ENCODE measurements at places on chromosomes 7 and 10.

GRCh38 chr10:49361735-49362568, 33.9 kb downstream of the DRGX start:
- DNase-seq, result peak; percentile 94

DNA sequence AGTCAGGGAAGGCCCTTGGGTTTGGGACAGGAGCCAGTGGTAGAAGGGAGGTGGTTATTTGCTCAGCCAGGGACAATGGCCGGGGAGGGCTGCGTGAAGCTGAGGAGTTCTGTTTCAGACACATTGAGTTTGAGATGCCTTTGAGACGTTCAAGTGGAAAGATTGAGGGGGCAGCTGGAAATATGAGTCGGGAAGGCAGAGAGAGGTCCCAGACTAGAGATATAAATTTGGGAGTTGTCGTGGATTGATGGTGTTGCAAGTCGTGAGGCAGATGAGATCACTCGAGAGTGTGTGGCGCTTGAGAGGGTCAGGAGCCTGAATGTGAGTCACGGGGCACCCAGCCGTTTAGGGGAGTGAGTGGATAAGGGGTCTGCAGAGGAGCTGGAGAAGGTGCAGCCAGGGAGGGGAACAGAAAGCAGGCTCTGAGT, 73.3 kb downstream of the ZMIZ1 start:
- DNase-seq, result no peak

- DNase-seq, result no peak
Measured at GRCh38 chr7:74280985-74281384, 8.2 kb upstream of the CLIP2 start.

DNA sequence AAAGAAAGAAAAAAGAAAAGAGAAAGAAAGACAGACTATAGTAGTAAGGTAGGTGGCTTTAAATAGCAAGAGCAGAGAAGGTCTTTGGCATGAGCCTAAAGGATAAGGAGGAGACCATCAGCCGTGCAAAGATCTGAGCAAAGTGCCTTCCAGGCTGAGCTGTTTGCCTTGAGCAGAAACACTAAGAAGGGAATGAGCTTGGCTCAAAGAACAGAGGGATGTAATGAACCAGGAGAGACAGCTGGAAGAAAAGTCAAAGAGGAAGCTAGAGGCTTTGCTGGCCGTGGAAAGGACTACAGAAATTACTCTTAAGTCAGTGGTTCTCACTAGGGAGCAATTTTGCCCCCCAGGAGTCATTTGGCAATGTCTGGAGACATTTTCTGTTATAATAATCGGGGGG, 228.6 kb downstream of the FGFR2 start:
- DNase-seq, result no peak

GRCh38 chr7:120216947-120217346, 56.0 kb upstream of the KCND2 start:
- DNase-seq, result no peak

- peak; percentile 86 for DNase-seq
Measured at GRCh38 chr7:50662041-50662694, 97.0 kb upstream of the DDC start.

DNA sequence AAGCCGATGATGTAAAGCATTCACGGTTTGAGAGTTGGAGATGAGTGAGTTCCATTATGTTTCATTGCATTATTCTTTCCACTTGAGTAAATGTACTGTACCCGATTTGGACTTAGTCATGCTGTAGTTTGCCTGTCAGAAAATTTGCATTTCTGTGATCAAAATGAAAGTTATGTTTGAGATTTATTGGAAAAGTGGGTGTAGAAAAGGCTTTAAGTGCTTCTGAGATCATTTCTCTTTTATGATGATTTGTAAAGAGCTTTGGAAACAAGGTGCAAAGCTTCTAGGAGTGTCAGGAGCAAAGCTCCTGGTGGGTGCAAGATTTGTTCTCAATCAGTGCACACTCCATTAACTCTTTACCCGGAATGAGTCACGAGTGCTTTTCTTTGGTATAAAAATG, 204.1 kb upstream of the POM121L12 start:
- no peak for DNase-seq

GRCh38 chr10:86163522-86164173, 202.9 kb downstream of the GRID1 start:
- DNase-seq, result no peak

GRCh38 chr7:37729181-37729580, 45.6 kb downstream of the GPR141 start:
- DNase-seq, result no peak

DNA sequence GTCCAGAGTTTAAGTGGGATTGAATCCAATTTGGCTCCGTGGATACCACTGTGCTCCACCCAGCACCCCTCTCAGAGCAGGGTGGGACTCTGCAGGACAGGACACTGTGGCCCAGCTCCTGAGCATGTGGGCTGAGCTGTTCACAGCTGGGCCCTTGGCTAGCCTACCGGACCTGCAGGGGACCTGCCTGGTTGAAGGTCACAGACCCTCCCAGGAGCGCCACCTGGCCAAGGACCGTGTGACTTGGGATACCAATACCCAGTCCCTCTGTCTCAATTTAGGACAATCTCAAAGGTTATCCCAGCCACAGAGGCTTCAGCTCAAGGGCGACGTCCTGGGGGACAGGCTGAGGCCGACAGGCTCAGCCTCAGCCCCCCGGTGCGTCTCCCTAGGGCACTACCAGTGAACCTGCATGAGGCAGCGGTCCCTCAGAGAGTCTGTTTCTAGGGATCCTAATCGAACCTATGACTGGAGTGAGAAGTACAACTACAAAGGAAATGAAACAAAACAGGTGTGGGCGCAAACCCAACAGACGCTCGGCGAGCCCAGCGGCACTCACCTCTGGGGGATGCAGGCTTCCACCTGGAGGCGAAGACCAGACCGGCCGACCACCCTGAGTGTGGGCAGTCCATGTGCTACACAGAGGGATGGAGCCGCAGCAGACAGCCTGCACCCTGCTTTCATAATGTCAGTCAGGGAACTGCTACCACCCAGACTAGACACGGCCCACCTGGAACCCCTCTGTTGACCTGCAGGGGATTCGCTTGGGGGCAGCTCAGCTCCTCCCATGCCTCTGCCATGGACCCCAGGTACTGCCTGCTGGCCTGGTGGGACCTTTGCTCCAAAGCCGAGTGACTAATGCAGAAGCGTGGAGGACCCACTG, 103.7 kb downstream of the PAXIP1 start:
- no peak for DNase-seq

DNA sequence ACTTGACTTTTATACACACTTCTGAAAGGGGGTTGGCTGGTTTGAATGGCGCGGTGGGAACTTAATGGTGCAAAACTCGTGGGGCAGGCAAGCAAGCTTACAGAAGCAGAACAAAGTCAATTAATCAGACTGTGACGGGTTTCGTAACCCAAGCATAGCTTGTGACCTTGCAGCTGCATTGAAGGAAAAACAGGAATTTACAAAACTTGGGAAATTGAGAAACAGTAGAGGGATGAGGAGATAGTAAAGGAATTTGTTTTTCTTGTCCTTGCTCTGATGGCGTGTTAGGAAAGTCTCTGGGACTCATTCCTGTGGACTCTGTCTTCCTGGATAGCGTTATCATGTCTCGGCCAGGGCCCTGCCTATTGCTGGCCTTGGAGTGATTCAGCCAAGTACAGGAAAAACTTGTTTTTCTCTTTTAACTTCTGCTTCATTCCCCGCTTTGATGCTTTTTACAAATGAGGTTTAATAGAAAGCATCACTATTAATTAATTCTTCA, 220.0 kb upstream of the KCND2 start:
- peak; percentile 90 for DNase-seq

- DNase-seq, result no peak
Measured at GRCh38 chr10:34607894-34608293, 207.2 kb downstream of the PARD3 start.

DNA sequence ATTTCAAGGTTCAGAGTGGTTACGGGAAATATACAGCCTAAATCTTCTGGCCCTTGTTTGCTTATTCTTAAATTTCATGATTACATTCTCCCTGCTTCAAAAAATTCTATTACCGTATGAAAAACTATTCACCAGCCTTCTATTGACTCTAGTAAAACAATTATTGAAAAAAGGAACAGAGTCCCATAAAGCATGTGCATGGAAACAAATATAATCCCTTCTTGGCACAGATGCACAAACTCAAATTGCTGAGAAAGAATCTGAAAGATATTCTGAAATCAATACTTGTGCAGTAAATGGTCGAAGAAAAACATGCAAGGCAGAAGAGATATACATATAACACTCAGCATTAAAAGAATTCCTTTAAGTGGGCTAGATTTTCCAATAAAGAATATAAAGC, 83.6 kb downstream of the LRRN3 start:
- no peak for DNase-seq

DNA sequence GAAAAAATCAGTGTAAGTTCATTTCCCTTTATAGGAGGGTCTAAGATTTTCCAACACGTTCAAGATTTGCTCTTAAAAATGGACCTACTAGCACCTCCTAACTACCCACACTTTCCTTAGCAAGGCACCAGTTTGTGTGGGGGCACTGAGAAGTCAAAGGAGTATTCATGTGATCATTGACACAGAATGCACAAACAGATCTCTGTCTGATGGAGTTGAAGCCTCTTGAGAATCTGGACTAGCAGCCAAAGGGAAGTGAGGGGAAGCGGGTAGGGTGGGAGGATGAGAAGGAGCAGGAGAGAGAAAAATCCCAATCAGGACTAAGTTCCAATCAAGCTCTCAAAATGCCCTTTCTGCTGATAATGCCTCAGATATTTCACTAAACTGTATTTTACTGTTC, 4.1 kb downstream of the MMS19 start:
- DNase-seq, result no peak

- DNase-seq, result no peak
Measured at GRCh38 chr7:45259966-45260646, 102.5 kb downstream of the RAMP3 start.

DNA sequence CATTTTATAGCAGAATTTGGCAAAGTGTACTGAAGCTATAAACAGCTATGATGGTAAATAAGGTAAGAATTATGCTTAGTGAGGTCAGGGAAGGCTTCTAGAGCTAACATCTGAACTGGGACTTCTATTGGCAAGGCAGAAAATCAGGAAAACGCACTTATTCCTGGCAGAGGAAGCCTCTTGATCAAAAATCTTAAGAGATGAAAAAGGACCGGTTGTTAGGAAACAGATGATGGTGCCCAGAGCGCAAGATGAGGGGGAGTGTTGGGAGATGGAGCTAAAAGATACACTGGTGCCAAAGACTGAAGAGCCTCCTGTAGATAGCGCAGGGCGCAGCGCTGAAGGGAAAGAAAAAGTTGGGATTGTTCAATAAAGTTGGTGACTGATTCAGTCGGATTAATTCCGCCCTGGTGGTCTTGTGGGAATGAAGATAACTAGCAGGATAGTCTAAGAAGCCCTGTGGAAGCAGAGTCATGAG, 550 bp upstream of the CALU start:
- DNase-seq, result no peak

GRCh38 chr10:78199005-78199725, 165.5 kb downstream of the RPS24 start:
- no peak for DNase-seq

GRCh38 chr7:98562381-98562823, 54.7 kb upstream of the NPTX2 start:
- no peak for DNase-seq

- DNase-seq, result no peak
Measured at GRCh38 chr7:1312136-1313070, 79.7 kb downstream of the UNCX start.

DNA sequence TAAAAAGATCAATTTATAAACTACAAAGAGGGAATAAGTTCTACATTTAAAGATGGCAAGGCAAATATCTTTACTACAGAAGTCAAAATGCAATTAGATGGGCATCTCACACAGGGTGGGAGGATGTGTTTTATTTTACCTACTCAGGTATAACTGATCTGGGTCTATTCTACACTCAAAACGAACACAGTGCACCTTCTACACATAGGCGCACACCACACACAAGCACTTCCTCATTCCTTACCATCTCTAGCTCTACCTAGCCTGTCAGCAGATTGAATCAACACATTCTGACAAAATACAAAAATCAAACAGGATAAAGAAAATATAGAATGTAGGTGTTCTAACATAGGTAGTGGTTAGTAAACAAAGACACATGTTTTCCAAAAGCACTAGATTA, 64.8 kb downstream of the SGCE start:
- DNase-seq, result no peak

DNA sequence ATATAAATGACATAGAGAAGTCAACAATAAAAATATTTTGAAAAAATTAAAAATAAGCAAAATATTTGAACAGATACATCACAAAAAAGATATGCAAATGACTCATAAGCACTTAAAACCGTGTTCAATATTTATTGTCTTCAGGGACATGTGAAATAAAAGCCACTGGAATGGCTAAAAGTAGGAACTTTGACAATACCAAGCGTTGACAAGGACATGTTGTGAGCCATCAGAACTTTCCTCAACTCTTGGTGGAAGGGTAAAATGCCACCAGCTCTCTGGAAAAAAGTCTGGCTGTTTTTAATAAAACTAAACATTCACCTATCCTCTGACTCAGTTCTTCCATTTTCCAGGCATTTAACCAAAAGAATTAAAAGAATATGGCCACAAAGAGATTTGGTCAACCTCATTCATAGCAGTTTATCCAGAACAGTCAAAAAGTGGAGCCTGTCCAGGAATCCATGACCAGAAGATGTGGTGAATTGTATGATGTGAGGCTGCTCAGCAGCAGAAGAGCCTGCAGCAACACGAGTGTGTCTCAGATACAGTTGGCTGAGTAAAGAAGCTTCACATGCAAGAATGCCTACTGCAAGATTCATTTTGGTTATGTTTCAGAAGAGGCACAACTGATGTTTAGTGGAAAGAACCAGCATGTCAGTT, 7.1 kb upstream of the KLF6 start:
- DNase-seq, result no peak

GRCh38 chr10:77325233-77325537, 312.4 kb downstream of the KCNMA1 start:
- no peak for DNase-seq

- DNase-seq, result no peak
Measured at GRCh38 chr10:84478151-84478550, 149.8 kb downstream of the CCSER2 start.

- no peak for DNase-seq
Measured at GRCh38 chr7:121499624-121500023, 103.5 kb upstream of the FAM3C start.

DNA sequence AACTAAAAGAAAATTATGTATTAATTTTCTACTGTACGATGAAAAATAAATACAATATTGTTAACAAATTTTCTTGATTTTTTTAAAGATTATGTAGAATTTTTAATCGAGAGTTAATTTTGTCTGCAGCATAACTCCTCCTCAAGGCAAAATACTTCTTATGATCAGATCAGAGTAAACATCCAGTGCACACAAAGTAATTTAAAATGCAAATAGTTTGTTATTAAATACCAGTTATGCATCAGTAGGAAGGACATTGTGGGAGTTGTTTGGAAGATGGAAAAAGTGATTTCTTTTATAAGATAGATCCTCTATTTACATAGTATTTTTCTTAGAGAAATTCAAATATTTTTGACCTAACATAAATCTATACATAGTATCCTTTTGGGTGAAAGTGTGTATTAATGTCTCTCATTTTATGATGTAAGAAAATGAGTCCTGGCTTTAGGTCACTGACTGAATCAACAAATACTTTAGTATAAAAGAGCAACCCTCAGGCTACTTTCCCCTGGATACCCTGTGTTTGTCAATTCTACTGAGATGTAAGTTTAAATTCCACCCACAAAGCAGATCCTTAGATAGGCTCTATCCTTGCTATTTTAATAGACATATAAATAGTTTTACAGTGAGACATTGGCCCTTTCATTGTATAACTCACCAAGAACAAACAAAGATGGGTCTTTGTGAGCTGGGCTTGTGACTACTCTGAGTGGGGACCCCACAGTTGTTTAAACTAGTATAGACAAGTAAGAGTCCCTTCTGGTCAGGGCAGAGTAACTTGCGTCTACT, 1133.7 kb downstream of the GATA3 start:
- no peak for DNase-seq

Measured in vagina (tissue), 2 donors.